ENCODE measurements at places on chromosomes 4 and X.

- no peak for DNase-seq
Measured at GRCh38 chr4:152462695-152463094, 73.2 kb downstream of the FBXW7 start.

DNA sequence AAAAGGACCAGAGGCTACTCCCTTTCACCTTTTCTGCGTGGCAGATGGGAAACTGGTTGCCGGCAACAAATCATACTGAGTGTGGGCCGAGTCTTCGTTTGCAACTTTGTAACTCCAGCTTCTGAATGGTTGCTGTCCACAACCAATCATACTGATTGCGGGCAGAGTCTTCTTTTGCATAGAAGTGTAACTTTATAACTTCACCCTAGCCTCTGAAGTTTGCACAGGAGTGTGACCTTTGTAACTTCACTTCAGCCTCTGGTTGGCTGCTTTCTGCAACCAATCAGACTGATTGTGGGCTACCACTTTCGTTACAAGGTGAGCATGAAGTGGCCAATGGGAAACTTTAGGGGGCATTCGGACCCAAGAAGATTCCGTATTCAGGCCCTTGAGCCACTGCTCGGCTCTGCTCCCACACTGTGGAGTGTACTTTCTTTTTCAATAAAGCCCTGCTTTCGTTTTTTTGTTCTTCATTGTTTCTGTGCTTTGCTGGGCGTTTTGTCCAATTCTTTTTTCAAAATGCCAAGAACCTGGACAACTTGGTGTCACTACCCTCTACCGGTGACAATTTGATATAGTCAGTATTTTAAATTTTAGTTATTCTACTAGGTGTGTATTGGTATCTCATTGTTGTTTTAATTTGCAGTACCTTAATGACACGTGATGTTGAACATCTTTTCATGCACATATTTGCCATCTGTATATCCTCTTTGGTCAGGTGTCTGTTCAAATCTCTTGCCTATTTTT is 9.0 kb upstream of the PAGE5 start:
- DNase-seq: no peak

- no peak for DNase-seq
Measured at GRCh38 chr4:122898370-122899150, 23.8 kb downstream of the NUDT6 start.

DNA sequence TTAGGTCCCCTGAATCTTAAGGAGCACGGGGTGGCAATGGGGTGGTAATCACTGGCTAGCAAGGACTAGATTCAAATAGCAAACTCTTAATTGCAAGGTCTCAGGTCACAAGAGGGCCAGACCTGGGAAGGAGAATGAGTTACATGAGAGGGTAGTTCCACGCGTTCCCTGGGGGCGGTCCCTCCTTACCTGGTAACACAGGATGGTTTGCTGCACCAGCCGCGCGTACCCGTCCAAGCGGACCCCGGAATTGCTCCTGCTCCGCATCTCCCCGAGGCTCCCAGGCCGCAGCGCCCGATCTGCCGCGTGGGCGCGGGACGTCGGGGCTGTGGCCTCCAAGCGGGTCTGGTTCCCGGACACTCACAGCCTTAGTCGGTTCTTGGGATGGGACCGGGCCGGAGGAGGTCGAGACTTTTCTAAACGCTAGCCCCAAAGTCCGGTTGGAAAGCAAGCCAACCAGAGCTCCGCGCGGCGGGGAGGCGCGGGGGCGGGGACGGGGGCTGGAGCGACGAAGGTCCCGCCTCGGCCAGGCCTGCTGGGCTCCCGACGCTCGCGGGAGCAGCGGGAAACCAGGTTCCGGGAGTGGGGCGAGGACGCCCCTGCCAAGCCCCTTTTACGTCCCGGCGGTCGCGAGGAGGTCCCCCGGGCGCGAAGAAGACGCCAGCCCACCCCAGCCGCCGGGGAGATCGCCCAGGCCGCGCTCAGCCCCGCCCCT is at the start of gene PHKA2:
Gene PHKA2, minus strand, starts transcription at position 449 of the 715 bp plus-strand sequence. Its CDS starts 182 bp downstream, at position 267.
- no peak for DNase-seq

DNA sequence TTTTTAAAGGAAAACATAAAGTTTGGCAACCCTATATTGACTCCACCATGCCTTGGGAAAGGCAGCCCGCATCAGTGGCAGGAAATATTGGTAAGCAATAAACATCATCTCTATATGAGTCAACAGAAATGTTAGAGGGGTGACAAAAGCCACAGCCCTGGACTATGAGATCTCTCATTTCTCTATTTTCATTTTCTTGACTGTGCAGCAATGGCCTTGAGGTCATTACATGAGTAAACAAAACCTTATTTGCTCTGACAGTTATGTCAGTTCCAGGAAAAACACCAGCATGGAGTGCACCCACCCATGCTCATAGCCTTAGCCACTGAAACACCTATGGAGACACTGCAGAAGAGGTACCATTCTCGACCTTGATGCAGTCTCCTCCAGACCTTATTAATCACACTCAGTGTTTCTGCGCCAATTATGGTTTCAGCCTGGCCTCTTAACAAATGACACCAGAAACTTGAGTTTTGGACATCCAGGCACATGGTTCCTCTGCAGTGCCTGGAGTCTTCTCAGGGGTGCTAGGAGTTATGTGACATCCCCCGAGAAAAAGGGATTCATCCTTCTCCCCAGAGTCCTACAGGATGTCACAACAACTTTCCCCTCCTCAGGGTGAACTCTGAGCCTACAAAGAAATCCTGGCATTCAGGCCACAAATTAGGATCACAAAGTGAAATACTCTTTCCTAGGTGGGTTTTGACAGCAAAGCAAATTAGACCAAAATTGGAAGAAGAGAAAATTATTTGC is 16.0 kb upstream of the HPGD start:
- no peak for DNase-seq

GRCh38 chrX:150767475-150768131 is 74.4 kb downstream of the MTMR1 start:
- DNase-seq: no peak

DNA sequence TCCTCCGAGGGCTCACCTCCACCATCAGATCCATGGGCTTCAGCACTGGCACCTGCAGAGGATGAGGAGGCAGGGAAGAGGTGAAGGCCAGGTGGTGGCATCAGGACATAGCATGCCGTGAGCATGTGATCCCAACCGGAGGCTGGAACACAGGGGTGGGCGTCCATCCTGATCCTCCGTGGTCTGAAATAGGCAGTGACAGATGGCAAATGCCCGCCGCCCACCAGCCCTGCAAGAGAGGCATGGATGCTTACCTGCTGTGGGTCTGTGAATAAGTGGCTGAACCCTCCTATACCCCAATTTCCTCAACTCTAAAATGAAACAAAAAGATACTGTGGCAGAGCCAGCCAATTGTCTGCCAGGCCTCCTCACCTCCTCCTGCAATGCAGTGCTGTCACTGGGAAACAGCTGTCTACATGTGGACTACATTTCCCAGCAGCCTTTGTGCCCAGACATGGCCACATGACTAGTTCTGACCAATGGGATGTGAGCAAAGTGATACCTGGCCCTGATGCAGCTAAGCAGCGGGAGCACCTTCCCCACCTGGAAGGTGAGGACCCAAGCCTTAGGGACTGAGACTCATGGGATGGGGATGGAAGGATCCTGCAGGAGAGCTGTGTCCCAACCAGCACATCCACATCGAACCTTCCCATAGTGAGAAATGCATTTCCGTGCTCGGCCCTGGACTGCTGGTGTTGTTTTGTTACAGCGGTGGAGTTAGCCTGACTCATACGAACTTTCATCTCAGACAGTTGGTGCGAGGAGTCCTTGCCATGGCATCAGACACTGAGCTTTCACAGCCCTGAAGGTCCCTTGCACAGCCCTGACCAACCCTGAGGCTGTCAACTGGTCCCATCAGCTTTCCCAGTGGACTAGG is 99.5 kb downstream of the PPP2R2C start:
- DNase-seq: no peak

DNA sequence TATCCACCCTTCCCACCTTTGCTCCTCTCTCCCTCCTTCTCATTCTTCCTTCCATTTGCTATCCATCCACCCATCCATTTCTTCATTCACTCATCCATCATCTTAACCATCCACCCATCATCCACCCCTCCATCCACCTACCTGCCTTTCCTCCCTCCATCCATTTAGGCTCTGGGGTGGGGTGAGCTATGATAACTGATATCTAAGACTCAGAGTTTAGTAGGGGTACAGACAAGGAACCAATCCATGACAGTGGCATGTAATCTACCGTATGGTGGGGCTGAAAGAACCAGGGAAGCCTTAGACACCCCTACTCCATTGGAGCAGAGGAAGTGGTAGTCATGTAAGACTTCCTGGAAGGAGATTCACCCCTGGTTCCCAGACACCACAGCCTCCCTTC is 23.2 kb downstream of the PSAPL1 start:
- DNase-seq: no peak

DNA sequence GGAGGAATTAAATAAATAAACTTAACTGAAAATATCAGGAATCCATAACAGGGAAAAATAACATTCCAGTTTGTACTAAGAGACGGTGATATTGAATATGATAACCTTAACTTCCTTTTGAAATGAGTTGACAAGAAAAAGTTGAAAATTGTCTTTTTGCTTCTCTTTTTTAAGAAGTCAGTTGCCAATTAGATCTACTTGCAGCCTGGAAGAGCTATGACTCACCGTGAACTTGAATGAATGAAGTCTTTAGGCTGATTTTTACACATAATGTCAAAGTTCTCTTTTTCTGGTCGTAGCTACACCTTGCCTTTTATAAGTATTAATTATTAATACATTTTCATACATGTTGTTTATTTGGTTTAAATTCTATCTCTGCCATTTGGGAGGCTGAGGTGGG is 94.4 kb upstream of the HPGD start:
- no peak for DNase-seq

DNA sequence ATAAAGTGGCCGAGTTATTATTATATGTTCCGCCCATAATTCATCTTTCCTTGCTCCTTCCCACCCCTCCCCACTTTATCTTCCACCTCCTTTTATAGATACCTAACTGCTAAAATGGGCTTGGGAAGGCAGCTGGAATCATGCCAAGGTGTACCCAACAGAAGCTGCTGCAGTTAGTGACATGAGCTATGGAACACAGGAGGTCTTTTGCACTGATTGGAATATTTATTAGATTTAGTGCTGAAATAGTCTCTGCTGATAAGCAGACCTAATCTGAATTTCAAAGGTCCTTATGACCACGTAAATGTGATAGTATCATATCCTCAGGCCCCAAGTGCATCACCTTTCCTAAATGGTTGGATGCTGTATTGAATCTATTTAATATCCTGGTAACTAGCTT is 64.9 kb downstream of the HMGB2 start:
- DNase-seq: no peak

GRCh38 chr4:25368315-25368714 is 8.7 kb upstream of the ANAPC4 start:
- DNase-seq: no peak

DNA sequence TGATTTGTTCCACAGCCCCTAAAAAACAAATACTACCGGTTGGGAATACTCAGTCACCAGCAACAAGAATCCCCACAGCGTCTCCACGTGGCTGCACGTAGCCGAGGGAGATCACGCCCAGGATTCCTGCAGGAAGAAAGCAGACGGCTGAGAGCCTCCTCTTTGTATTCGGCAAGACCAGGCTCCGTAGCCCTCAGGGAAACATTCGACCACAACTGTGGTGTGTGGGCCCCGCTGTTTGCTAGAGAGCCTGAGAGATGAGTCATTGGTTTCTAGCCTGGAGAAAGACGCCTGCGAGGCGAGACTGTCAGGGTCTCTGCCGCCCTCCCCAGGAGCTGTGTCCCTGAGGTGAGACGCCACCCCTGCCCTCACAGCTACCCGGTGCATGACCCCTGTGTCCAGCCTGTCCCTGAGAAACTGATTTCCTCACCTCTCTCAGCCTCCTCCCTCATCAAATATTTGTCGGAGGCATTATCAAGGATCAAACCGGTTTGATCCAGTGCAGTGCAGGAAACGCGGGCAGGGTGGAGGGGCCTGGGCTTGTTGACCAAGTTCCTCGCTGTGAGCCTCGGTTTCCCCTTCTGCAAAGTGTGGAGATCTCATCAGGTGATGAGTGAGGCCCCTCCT is 4.7 kb upstream of the S100P start:
- peak; percentile 54 for DNase-seq

DNA sequence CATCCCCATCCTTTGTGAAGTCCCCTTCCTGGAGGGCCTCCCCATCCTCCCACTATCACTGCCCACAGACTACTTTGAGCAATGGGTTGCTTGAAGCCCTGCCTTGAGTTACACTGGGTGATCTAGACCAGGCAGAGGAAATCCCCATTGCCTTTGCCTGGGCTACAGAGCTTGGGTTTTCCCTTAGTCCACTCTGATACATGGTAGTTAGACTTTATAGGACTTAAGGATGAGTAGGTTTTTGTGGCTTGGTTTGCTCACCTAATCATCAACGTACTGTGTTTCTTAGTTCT is 56.6 kb downstream of the TMEM131L start:
- no peak for DNase-seq

DNA sequence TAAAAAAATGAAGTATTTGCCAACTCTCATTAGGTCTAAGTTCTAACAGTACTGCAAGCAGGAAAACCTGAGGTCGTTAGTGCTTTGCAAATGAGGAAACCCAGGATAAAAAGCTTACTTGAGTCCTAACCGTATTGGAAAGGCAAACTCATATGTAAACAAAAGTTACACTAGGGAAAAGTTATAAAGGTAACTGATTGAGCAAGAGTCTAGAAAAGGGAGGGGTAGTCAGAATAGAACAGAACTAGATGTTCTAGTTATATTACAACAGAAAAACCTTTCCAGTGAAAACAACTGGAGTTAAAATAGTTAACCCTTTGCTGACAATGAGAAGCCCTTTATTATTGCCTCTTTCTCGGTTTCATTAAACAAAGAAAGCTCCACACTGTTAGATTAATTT is 66.4 kb upstream of the MAOA start:
- no peak for DNase-seq

- DNase-seq: no peak
Measured at GRCh38 chr4:2273657-2274319, 11.9 kb upstream of the MXD4 start.

Measured in activated CD8-positive, alpha-beta memory T cell treated with anti-CD3 and anti-CD28 coated beads for 1 hour (primary cell).